ENCODE measurements at places on chromosomes 4 and X. TPM values are rescaled to one million over a fixed set of nuclear protein-coding genes. Genes with fewer than 3 reads are reported as not detected.

The PRICKLE3 gene
- polyA plus RNA-seq: 4.2 TPM

The MEPE gene
- 0.78 TPM for polyA plus RNA-seq

The NIPAL1 gene
- polyA plus RNA-seq: 4.0 TPM

The SPANXC gene
- not detected for polyA plus RNA-seq

The NAT8L gene
- 4.1 TPM for polyA plus RNA-seq

The ARHGEF6 gene
- polyA plus RNA-seq: 23.7 TPM

The DRD5 gene
- polyA plus RNA-seq: not detected

The HELQ gene
- 24.6 TPM for polyA plus RNA-seq

The INTU gene
- polyA plus RNA-seq: 42.3 TPM

The RHOXF1 gene
- 0.39 TPM for polyA plus RNA-seq

The ATG4A gene
- polyA plus RNA-seq: 16.3 TPM

The CT55 gene
- 0.13 TPM for polyA plus RNA-seq

The PAGE4 gene
- not detected for polyA plus RNA-seq

The L1CAM gene
- 0.44 TPM for polyA plus RNA-seq

The GATA1 gene
- polyA plus RNA-seq: 1.5 TPM

The ADGRA3 gene
- 68.5 TPM for polyA plus RNA-seq

The SPANXN3 gene
- polyA plus RNA-seq: not detected

The YIPF6 gene
- polyA plus RNA-seq: 50.3 TPM

The FGFRL1 gene
- polyA plus RNA-seq: 20.7 TPM

The SEL1L3 gene
- 182 TPM for polyA plus RNA-seq

The FGF16 gene
- polyA plus RNA-seq: 0.51 TPM

The PPP4R3C gene
- not detected for polyA plus RNA-seq

The FAM241A gene
- 2.2 TPM for polyA plus RNA-seq

The SSX2B gene
- not detected for polyA plus RNA-seq

The TASL gene
- polyA plus RNA-seq: 0.91 TPM

The NDNF gene
- 195 TPM for polyA plus RNA-seq

The SPANXN4 gene
- not detected for polyA plus RNA-seq

The GSTCD gene
- 16.3 TPM for polyA plus RNA-seq

The NPY2R gene
- polyA plus RNA-seq: 0.09 TPM

The DCAF4L1 gene
- 0.13 TPM for polyA plus RNA-seq

The KLHL4 gene
- polyA plus RNA-seq: 3.2 TPM

The PCDH19 gene
- polyA plus RNA-seq: 1.6 TPM

The OGT gene
- 296 TPM for polyA plus RNA-seq

The ETDA gene
- polyA plus RNA-seq: 0.21 TPM

All from right lung (tissue), 10 donors.